ENCODE measurements at places on chromosomes 7 and 10.

- DNase-seq = no peak
These were observed 171.5 kb downstream of the AKR1D1 start for GRCh38 chr7:138247568-138248333.

DNA sequence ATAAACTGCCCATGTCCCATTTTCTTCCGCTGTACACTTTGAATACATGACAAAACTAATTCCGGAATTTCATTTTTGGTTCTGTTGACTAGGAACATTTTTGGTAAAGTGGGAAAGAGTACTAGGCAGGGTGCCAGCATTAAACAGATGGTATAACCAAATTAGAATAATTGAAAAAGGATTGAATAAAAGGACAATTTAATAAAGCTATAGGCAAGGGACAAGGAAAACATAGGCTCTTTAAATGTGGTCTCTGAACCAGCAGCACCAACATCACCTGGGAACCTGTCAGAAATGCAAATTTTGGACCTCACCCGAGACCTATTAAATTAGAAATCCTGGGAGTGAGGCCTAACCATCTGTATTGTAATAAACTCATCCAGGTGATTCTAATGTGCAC is 376.9 kb downstream of the LRRTM3 start:
- DNase-seq = no peak

DNA sequence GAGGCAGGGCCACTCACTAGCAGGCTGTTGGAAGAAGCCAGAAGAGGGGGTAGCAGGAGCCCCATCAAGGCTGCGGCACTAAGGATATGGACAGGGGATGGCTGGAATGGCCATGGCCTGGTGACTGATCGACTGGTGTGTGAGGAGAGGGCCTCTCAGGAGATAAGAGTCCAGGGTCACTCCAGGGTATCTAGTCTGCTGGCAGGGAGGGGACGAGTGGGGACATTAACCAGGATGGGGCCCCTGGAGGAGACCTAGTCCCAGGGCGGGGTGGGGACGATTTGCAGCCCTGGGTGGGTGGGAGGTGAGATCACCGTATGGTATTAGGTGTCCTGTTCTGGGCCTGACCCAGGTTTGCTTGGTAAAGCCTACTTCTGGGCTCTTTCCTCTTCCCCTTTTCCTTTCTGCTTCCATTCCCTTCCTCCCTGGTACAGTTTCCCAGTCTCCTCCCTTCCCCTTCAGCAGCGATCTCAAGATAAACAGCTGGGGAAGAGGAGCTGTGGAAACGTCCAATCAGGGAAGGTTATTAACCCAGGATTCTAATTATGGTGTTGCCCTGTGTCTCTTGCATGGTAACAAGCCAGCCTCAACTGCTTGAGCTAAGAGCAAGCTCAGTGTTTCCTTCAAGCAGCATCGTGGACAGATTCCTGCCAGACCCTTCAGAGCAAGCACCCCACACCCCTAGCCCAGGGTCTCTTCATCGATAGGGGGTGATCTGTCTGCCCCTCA is 233.2 kb downstream of the RPS24 start:
- DNase-seq = no peak

GRCh38 chr7:69246758-69247157 is 351.5 kb upstream of the AUTS2 start:
- no peak for DNase-seq

GRCh38 chr10:113056030-113056429 is 106.0 kb downstream of the TCF7L2 start:
- no peak for DNase-seq

- no peak for DNase-seq
These were observed 57.5 kb downstream of the GLRX3 start for GRCh38 chr10:130193493-130194193.

- no peak for DNase-seq
These were observed 44.4 kb downstream of the MRPS24 start for GRCh38 chr7:43824963-43825362.

DNA sequence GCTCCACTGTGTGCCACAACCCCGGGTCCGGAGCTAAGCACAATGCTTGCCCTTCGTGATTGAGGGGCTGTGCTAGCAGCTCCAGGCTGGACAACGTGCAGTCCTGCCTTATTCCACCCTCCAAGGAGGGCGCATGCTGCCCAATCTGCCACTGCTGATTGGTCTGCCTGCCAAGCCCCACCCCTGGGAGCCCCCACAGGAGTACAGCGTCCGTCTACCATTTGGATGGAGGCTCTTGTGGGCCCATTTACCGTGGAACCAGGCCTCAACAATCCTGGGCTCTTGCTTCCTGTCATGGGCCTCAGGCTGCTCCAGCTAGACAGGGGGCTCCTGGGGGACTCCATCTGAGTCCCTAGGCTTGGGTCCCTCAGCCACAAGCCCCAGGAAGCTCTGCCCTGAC is 173.3 kb downstream of the SLIT1 start:
- no peak for DNase-seq

GRCh38 chr10:16770670-16771069 is 46.6 kb downstream of the RSU1 start:
- no peak for DNase-seq

DNA sequence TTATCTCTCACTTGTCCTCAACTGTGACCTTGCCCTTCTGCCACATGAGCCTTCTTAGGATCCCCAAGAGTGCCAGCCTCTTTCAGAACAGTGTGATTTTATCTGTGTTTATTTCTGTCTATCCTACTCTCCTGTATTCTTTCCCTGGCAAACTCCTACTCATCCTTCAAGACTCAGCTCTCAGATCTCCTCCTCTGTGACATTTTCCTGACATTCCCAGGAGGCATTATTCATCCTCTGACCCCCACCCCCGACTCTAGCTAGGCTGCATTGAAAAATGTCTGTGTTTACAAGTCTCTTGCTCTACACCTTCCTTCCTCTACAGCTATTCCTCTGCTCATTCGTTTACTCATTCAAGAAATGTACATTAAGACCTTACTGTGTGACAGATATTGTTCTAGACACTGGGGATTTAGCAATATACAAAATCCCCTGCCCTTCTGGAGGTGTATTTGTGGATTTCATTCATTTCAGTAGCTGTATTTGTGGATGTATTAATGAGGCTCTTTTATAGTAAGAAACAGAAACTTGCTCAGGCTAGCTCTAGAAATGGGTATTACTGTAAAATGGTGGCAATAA is 61.4 kb upstream of the COMTD1 start:
- DNase-seq = no peak

GRCh38 chr7:65397730-65398142 is 24.1 kb downstream of the ZNF92 start:
- DNase-seq = peak; percentile 5

GRCh38 chr7:129831424-129832058 is 121.2 kb downstream of the UBE2H start:
- no peak for DNase-seq

DNA sequence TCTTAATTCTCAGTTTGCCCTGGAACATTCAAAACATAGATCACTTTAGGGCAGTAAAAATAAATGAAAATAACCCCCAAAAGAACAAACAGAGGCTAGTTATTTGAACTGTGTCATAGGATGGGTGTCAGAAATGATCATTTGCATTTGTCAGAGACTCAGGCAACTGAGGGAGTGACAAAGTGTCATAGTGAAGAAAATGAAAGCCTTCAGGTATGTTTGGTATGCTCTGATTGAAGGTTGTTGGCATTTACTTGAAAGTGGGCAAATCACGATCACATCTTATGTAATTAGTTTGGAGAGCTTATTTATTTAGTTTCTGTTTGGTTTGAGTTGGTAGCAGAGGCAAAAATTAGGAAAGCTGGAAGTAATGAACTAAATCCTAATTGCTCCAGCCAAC is 880.9 kb downstream of the ANKRD7 start:
- DNase-seq = no peak

GRCh38 chr10:66586073-66586472 is 339.8 kb upstream of the LRRTM3 start:
- DNase-seq = peak; percentile 5

DNA sequence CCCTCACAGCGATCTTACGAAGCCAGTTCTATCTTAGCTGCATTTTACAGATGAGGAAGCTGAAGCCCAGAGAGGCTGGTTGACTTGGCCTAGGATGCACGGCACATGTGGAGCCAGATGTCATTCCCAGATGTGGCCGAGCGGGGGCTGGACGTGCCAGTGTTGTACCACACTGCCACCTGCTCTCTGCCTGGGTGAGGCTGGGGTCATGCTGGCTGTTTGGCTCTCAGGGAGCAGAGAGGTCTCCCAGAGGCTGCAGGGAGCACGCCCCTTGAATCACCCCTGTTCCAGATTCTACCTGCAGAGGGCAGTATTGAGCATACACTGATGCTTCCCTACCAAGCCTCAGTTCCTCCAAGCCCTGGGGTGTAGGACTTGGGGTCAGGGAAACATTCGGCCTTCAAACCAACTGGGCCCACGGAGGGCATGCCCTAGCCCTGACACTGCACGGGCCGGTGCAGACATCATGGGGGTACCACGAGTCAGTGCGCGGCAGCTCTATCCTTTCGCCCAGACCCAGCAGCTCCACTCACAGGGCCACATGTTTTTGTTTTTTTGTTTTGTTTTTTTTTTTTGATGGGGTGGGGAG is 3.8 kb upstream of the GTF2IRD1 start:
- DNase-seq = peak; percentile 37

GRCh38 chr10:125633517-125633999 is 49.4 kb downstream of the TEX36 start:
- no peak for DNase-seq

DNA sequence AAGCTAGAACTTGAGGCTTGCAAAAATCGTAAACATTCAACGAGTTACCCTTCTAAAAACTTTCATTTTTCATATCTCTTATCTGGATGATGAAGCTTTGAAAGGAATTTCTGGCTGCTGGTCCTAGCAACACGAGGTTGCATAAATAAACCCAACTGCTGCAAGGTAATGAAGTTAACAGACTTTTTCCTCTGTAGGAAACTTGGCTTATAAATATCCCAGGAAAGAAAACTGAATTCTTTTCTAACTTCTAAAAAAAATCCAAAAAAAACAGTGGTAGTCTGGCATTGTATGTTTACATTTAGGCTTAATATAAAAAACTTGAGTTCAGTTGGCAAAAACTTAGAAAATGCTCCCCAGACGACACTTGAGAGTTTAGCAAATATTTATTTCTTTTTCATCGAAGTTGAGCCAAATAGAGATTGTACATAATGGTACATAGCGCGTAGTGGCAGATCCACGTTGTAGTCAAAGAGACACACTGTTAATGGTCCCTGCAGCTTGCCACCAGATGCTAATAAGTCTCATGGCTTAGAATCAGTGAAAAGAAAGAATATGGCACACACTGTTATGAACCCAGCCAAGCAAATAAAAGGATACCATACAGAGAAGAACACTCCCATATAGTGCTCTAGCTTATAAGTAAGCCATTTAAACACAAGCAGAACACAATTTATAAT is 200.3 kb upstream of the PCLO start:
- peak; percentile 34 for DNase-seq

GRCh38 chr10:602391-603005 is 87.0 kb downstream of the DIP2C start:
- DNase-seq = no peak

- DNase-seq = peak; percentile 91
These were observed 307.4 kb upstream of the AOAH start for GRCh38 chr7:37031571-37032257.

- no peak for DNase-seq
These were observed 173.6 kb downstream of the ADAM12 start for GRCh38 chr10:126214679-126215078.

DNA sequence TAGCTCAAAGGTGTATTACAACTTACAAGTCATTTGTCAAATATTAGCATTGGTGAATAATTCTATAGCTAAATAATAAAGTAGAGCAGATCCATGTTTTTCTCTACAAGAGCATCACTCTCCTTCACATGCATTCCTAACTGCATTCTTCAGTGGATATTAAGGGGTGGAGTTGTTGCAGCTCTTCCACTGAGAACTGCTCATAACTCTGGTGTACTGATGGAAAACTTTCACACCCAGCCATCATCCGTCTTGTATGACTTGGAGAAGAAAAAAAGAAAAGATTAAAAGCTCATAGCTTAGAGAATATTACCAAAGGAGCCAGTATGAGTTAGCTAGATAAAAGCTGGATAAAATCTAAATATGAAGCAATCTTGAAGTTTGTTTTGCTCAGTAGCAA is 10.2 kb upstream of the FAM13C start:
- no peak for DNase-seq

GRCh38 chr7:50450590-50451032 is 461 bp upstream of the FIGNL1 start:
- DNase-seq = peak; percentile 50

- no peak for DNase-seq
These were observed 85.7 kb upstream of the COL13A1 start for GRCh38 chr10:69715899-69716606.

- no peak for DNase-seq
These were observed 3.3 kb downstream of the FRMPD2 start for GRCh38 chr10:48271047-48271730.

DNA sequence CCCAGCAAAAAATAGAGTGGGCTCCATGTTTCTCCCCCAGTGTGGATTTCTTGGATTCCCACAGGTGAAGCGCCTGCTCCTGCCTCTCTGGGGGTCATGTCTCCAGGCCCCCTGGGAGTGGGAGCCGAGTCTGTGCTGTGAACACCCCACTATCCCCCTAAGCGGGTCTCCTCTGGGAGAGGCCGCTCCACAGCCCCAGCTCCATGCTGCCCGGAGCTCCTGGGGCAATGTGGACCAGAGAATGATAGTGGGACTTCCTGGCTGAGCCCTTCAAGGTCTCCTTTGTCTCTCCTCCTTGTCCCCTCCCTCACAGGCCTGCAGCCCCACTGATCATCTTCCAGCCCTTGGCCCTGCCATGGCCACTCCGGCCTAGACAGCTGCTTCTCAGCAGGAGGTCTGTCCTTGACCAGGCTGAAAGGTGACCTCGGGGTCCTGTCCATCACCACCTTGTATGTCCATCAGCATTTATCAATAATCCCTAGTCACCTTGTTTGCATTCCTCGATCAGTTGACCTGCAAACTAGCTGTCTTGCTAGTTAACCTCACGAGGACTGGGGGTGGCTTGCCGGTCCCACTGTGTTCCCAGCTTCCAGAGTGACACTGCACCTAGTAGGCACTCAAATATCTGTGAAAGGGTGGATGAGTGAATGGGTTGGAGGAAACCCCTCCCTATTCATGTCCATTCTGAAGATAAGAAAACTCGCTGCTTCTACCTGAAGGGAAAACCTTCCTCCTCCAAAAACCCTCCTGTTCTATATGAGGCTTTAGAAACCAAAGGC is 776 bp upstream of the CALML3 start:
- DNase-seq = no peak

DNA sequence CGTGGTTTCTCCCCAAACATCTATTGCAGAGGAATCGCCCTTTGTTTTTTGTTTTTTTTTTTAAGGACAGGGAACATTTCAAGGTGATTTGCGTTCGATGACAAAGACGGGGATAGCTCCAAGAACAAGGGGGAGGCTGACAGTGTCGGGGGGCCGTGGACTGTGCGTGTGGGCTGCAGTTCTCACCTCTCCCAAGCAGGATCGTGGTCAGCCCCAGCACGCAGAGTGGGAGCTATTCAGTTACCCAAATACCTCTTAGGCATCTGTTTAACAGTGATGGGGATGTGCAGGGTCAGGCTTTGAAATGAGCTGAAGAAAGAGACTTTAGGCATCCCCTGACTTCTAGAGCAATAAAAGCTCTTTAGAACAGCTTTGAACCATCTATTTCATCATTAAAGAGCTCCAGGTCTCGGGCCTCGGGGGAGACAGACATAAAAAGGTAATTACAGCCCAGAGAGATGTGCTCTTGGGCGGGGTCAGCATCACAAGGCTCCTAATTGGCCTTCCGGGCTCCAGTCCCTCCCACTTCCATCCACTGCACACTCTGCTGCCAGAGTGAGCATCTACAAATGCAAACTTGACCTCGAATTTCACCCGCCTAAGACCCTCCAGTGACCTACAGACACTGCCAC is 97.3 kb downstream of the MYL10 start:
- DNase-seq = no peak

Measured in NCI-H2081 (cell line).